ENCODE measurements at places on chromosomes 3 and 15.

- no peak for DNase-seq
Measured at GRCh38 chr3:186164696-186165095, 55.8 kb upstream of the ETV5 start.

- DNase-seq = no peak
Measured at GRCh38 chr15:76208084-76208785, 103.0 kb downstream of the ETFA start.

DNA sequence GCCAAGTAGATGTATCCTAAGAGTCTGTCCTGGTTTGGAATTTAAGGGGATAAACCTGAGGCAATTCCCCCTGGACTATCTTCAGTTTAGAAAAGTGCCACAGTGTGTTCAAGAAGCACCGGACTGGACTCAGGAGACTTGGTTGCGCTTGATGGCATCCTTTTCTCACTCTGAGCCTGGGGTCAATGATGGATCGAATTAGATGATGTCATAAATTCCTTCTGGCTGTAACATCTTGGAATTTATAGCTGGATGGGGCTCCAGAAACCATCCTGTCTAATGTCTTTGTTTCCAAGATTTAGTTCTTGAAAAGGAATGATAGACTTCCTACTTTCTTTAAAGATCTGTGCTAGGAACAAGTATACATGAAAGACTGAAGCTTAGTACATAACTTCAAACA lies 280.6 kb downstream of the LPP start:
- DNase-seq = no peak

DNA sequence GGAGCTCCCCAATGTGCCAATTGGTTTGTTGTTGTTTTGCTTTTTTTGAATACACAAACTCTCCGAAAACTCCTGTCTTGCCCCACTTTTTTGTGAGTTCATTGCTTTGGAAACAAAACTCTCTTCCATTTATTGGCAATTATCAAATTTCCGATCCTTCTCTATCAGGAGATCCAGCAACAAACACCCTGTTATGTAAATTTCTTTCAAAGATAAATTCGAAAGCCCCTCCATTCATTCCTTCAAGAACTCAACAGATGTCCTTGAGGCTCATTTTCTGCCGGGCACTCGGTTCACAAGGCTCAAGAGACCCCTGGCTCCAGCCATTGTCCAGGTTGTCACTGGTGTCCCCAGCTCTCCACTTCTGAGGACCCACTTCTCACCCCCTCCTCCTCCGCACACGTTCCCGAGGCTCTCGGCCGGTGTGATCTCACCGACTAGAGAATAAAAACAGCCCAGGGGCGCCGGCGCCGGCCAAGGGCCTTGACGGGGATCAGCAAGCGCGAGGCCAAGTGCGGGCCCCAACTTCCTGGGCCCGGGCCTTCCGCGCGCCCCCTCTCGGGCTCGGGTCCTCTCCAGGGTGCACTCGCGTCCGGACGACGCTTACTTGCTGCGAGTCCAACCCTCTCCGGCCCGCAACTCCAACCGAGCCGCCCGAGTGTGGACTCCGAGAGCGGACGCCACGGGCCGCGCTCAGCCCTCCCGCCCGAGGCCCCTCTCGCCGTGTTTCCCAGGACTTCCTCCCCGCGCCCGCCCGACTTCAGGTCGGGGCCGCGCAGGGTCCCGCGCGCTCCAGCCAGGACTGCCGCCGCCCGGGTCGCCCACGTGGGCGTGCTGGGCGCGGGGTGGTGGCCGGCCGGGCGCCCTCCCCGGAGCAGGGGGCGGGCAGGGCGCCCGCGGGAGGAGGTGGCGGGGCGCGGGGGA lies 533 bp upstream of the SMAD3 start:
- DNase-seq = no peak

DNA sequence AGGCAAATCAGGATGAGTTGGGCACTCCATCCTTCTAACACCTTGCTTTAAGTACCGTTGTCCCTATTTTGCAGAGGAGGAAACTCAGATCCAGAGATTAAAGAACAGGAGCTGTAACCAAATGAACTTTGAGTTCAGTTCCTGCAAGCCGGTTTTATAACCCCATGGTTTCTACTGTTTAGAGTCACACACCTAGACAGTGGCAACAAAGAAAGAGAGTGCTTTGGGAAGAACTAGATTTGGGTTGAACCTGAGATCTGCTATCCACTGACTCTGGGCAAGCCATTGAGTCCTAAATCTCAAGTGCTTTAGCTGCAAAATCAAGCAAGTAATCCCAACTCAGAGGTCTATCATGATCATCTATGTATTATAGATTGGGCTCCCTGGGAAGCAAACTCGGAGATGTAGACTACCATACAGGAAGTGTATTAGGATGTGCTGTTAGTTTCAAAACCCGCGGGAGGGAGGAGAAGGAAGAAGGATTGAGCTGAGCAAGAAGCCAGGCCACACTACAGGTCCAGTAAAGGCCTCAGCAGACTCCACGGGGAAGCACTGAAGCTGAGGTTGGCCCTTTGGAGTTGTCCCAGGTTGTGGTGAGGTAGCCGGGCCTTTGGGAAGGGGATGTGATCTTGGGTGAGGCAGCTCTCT lies 42.2 kb downstream of the SRGAP3 start:
- no peak for DNase-seq

GRCh38 chr15:40290918-40291574 lies 8.2 kb upstream of the ANKRD63 start:
- no peak for DNase-seq

DNA sequence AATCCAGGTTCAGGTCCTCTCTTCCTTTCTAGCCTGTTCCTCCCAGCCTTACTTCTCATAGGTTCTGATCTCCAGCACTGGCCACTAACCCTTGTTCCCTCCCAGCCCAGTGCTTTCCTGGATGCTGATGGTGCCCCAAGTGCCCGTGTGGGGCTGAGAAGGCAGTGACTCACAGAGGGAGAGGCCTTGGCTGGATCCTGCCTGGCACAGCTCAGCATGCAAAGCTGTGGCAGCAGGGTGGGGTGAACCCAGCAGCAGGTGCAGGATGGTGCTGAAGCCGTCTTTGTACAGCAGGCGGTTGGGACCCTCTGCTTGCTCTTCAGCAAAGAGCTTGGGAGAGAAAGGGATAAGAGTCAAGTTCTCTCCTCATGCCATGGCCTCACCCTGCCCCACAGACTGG lies 7.6 kb downstream of the LPCAT4 start:
- no peak for DNase-seq

GRCh38 chr3:55426486-55426885 lies 60.6 kb downstream of the WNT5A start:
- no peak for DNase-seq

DNA sequence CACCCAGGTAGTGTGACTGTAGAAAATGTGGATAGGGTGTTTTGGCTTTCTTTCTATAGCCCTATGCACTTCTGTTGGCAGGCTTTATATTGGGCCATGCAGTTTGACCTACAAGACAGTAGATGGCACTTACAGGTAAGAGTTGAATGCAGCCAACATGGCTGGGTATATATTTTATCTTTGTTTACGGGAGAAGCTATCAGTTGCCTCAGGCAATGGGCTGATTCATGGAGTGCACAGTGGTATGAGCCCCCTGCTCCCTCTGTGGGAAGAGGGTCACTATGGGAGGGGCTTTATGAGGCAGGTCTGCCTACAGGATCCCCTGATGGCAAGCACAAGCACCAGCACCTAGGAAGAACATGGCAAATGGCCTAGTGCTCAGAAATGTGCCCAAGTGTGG lies 301.2 kb upstream of the CDIN1 start:
- DNase-seq = no peak

GRCh38 chr3:117628823-117629291 lies 919.3 kb downstream of the TUSC7 start:
- no peak for DNase-seq

- no peak for DNase-seq
Measured at GRCh38 chr3:184766555-184767261, 45.3 kb upstream of the VPS8 start.

- DNase-seq = no peak
Measured at GRCh38 chr3:44289882-44290462, 48.3 kb downstream of the TOPAZ1 start.

DNA sequence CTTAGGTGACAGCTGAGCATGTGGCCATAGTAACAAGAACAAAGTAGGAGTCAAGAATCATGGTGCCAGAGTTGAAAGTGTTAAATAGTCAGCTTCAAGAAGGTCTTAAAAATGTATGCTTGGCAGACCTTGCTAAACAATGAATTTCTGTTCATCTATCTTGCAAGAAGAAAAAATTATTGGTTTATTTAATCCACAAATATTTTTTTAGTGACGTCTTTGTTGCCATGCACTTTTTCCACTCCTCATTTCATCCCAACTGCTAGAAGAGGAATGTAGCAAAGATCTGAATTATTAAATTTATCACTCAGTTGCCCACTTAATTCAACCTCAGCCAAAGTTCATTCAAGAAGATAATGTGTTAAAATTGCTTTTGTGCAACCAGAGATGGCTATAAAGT lies 3.2 kb upstream of the SLC4A7 start:
- no peak for DNase-seq

DNA sequence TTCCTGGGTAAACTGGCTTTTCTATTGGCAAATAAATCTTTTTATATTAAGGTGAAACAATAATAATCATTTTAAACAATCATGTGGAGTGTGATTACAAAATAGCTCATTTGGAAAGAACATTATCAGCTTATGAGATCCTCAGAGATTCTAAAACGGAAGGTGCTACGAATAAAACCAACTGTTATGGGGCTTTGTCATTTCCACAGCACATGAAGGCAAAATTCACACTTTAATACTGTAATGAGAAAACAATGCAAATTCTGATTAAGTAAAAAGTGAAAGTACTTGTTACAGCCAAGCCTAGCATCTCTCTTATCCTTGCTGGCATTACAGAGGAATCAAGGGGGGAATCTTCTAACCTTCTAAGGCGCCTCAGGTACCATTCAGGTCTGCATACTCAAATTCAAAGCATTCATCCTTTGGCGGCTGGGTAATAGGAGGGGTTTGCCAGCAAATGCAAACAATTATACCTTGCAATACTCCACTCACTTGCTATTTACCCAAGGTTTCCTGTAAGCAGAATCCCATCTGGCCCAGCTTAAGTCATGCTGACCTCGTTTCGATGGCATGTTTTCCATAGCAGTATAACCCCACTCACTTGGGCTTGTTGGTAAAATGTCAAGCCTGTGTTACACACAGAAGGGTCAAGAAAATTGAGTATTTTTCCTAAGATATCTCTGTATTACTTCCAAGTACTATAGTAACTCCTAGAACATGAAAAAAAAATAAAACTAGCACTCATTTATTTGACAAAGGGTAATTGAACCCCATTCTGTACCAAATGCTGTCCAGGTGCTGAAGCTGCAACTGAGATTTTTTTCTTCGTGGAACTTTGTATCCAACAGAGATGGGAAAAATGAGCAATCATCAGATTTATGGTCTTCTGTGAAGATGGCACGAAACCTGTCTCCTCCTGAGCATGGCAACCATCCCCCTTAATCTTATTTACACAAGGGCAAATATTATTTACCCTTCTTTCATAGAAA lies 183.7 kb upstream of the LMCD1 start:
- no peak for DNase-seq

- no peak for DNase-seq
Measured at GRCh38 chr3:130383424-130383823, 38.0 kb downstream of the COL6A5 start.

GRCh38 chr3:114866430-114866829 lies 280.7 kb downstream of the ZBTB20 start:
- no peak for DNase-seq

DNA sequence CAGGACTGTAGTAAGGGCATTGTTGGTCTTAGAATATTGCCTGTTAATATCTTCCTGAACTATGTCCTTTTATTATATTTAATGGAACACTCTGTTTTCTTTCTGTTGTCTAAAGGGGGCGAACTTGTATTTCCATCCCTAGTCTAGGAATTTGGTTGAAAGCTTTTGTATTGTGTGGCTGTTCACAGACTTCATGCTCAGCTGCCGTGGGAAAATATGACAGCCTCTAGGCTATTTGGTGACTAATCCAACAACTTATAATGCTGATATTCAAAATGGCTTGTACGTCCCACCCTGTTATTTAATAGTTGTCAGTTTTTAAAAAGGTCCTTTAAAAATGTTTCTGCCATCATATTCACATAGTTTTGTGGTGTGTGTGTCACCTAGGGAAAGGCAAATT lies 202.6 kb downstream of the KLHL25 start:
- no peak for DNase-seq

DNA sequence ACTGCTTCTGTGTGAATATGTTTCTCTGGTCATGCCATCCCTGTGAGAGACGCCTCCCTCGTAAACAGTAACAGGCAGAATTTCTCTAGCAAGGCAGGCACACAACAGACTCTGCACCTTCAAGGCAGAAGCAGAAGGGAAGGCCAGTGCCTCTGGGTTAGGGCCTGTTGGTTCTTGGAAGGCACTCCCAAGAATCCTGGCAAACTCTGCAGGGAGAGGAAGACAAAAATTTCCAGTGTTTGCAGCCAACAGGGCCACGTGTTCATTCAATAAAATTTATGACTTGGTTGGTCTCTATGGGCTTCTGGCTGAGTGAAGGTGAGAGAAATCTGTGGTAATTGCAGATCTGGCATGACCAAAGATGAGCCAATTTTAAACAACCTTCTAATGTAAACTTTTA lies 39.3 kb downstream of the NFKBIZ start:
- no peak for DNase-seq

DNA sequence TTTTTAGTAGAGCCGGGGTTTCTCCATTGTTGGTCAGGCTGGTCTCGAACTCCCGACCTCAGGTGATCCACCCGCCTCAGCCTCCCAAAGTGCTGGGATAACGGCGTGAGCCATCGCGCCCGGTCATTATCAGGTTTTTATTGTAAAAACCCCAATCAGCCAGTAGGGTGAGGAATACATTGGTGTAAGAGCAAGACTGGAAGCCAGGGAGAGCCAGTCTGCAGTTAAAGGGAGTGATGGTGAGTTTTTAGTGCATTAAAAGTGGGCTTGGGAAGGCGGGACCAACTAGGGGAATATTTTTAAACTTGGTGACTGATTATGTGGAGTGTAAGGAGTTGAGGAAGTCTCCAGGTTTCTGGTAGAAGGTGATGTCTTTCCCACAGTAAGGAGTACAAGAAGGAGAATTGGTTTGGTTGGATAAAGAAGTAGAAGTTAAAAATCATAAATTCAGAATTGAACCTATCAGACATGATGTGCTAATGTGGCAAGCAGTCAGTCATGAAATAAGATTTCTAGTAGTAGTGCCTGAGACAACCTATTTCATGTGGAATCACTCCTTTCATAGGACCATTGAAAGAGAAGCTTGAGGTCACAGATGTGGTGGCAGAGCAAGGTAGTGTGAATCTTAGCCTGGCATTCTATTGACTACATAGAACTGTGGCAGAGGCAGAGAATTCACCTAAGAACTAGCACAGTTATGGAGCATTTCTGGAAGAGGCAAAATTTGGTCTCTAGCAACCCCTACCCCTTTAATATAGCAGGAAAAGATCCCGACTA lies 2.4 kb upstream of the DCBLD2 start:
- no peak for DNase-seq

- no peak for DNase-seq
Measured at GRCh38 chr15:66803182-66803729, 101.2 kb downstream of the SMAD6 start.

DNA sequence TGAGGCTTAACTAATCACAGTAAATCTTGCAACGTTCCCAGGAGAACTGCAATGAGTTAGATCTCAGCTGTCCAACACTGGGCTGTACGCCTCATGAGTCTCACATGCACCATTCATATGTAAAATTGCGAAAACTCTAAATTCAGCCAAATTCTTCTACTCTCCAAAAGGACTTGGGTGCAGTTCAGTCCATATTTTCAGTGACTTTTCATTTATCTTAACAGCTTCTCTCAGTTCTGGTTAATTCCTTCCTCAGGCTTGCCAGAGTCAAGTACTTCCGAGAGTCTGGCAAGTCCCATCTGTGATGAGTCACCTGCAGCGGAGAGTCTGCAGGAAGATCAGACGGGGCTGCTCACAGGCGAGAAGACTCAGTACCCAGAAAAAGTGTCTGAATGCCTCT lies 11.5 kb downstream of the CCDC80 start:
- no peak for DNase-seq

Measured in activated T-cell treated with anti-CD3 and anti-CD28 coated beads for 24 hours (primary cell).